ENCODE measurements at places on chromosomes 1 and 21.

DNA sequence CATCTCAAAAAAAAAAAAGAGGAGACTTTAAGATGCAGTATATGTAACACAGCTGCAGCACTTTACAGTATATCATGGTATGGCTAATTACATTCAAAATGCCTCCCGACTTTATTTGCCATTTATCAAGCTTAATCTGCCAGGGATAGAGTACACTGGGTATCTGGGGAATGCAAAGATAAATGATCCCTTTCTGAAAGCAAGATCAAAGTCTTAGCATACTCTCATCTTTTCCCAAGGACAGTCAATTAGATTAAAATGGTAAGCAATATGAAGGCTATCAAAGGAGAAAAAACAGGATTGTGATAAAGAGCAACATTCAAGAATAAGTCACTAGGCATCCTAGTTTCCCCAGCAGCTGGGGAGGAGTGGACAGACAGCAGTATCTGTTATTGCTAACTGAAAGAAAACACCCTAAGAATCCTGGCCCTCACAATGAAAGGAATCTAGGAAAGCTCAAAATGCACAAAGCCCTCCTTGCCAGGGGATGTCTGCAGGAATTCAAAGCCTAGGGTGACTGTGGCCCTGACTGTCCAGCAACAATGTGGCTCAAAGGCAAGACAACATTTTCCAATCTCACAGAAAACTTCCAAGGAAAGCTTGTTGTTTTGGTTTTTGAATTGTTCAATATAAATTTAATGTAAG, 56.7 kb upstream of the RAP1GAP start:
- no peak for DNase-seq

DNA sequence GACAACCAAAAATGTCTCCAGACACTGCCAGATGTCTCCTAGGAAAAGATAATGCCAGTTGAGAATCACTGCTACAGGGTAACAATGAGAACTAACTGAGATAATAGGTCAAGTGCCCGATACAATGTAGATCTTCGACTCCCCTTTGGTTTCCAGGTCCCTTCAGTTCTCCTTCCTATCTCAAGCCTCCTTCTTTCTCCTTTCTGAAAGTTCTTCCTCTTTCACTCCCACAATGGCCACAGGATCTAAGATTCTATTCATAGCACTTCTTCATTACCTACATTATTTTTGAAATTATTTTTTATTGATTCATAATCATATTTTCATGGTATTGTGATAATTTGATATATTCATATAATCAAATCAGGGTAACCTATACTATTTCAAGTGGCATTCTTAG, 6.3 kb downstream of the PFDN2 start:
- no peak for DNase-seq

DNA sequence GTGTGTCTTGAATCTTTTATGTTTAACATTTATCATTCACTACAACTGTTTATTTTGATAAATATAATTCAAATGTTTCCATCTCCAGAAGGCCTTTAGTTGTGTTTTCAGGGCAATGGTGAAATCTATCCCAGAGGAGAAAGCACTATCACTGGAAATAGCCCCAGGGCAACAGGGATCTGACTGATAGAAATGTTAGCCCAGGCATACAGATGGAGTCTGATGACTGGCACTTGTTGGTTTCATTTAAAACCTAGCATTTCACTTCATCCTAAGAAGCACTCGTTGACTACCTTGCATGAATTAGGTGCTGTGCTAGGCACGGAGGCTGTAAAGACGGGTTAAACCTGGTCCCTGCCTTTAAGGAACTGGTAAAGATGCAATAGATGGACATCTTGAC, 103.1 kb downstream of the C1orf21 start:
- no peak for DNase-seq

GRCh38 chr1:30511563-30511962, 211.8 kb downstream of the MATN1 start:
- no peak for DNase-seq

GRCh38 chr21:37432710-37433455, 66.3 kb downstream of the DYRK1A start:
- no peak for DNase-seq

GRCh38 chr1:201053155-201053860, 29.8 kb upstream of the KIF21B start:
- no peak for DNase-seq

DNA sequence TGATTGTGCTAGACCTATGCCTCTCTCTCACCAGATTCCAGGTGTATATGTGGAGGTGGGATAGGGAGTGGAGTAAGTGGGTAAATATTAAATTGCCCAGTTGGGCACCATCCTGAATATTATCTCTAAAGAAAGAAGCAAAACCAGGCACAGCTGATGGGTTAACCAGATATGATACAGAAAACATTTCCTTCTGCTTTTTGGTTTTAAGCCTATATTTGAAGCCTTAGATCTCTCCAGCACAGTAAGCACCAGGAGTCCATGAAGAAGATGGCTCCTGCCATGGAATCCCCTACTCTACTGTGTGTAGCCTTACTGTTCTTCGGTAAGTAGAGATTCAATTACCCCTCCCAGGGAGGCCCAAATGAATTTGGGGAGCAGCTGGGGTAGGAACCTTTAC, at the start of gene FCER1A:
Gene FCER1A, plus strand, starts transcription at position 242 of the 400 bp plus-strand sequence. Its CDS starts 29 bp downstream, at position 271.
- DNase-seq, result no peak

DNA sequence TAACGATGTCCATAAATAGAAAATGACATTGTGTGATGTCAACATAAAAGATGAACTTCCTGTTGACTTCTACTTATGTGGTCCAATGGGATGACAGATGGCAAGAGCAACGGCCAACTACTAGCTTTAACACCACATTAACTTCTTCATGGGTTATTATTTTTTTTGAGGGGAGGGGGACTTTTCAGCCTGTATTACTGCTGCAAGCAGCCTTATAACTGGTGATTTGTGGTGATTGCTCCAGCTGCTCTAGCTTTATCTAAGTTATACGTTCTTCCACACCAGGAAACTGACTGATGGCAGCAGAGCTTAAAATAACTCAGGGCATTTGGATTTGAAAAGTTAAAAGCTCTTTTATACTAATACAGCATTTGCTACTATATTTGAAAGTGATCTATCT, 228.8 kb upstream of the B3GALT2 start:
- no peak for DNase-seq

All from CD4-positive, alpha-beta T cell (primary cell).